Spleen (tissue), 13 donors: ENCODE measurements at places on chromosomes 16 and 17. TPM values are rescaled to one million over a fixed set of nuclear protein-coding genes. Genes with fewer than 3 reads are reported as not detected.

- H3K4me3 ChIP-seq = no peak overlapping the region
- H3K27ac ChIP-seq = peak overlapping the region; percentile 88
- no peaks in the 10 kb centered on the region for H3K27me3 ChIP-seq
- H3K4me1 ChIP-seq = peaks cover 30% of the 10 kb centered on the region
These were observed 29.2 kb upstream of the SNN start for GRCh38 chr16:11639008-11639562.

CCDC144A gene
- total RNA-seq = 6.8 TPM

SRP68 gene
- total RNA-seq = 39.4 TPM

- H3K36me3 ChIP-seq = no peaks in the 10 kb centered on the region
- no peak overlapping the region for H3K27ac ChIP-seq
- H3K4me1 ChIP-seq = no peaks in the 10 kb centered on the region
These were observed 21.9 kb downstream of the GPR142 start for GRCh38 chr17:74389084-74389753.

GRCh38 chr17:28738680-28739384 lies 5.0 kb upstream of the TRAF4 start:
- no peaks in the 10 kb centered on the region for H3K36me3 ChIP-seq
- peaks cover 81% of the 10 kb centered on the region for H3K4me1 ChIP-seq
- H3K4me3 ChIP-seq = no peak overlapping the region
- no peaks in the 10 kb centered on the region for H3K27me3 ChIP-seq
- DNase-seq = peak; percentile 83

AXIN2 gene
- total RNA-seq = 15.9 TPM

DNA sequence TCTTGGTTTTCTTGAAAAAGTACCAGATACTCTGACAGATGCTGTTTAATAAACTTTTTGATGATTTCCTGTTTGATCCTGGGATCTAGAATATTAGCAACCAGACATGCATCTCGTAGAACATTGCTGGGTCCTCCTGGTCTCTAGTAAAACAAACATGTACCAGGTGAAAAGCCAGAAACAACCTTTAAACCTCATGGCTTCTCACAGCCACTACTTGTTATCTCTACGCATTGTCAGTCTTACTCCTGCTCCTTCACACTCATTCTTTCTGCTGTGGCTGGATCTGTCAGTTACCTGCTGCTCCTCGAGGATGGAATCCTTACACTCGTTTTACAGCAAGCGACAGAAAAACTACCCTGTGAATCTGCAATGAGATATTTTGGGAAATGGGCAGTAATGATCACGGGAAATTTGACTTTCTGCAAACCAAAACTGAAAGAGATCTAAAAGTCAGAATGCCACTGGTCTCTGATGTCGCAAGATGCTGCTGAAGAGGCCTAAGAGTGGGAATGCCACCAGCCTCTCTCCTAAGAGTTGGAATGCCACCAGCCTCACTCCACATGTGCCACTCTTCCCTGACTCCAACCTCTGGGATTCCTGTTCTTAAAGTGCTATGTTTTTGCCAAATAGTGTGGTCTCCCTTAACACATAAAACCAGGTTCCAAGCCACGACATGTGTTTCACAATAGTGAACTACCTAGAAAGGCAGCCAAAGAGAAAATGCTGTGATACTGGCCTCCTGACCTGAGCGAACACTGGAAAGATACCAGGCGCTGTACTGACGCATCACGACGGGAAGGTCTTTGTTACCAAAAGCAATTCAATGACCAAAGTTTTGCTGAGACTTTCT lies 86.3 kb downstream of the VPS53 start:
- no peak for DNase-seq
- H3K36me3 ChIP-seq = peaks cover 62% of the 10 kb centered on the region
- H3K4me1 ChIP-seq = no peaks in the 10 kb centered on the region
- H3K4me3 ChIP-seq = no peak overlapping the region

ZG16B gene
- 2.5 TPM for total RNA-seq

DNA sequence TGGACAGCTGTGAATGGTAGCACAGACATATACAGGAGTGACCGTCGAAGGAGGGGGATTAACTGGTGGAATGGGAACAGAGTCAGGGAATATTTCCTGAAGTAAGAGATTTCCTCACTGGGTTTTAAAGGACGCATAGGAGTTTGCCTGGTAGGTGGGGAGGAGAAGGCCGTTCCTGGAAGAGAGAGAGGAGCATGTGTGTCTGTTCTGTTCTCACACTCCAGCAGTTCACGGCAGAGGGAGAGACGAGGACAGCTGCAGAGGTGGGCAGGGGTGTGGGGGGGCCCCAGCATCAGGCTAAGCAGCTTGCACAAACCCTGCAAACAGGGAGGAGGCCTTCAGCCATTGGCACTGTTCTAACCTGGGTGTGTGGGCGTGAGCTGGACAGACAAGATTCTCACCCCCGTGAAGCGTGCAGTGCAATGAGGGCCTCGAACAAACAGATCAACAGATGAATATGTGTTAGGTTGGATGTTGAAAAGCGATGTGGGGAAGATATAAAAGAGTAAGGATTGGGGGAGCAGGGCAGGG lies 85.3 kb upstream of the GSE1 start:
- peaks cover 14% of the 10 kb centered on the region for H3K27me3 ChIP-seq
- no peak overlapping the region for H3K4me3 ChIP-seq
- H3K4me1 ChIP-seq = no peaks in the 10 kb centered on the region
- no peaks in the 10 kb centered on the region for H3K36me3 ChIP-seq
- no peak for DNase-seq
- H3K27ac ChIP-seq = no peak overlapping the region

- no peaks in the 10 kb centered on the region for H3K36me3 ChIP-seq
- no peak for DNase-seq
- H3K27ac ChIP-seq = no peak overlapping the region
- H3K27me3 ChIP-seq = no peaks in the 10 kb centered on the region
- peaks cover 16% of the 10 kb centered on the region for H3K4me1 ChIP-seq
These were observed 45.3 kb downstream of the COX4I1 start for GRCh38 chr16:85844786-85845185.

ARHGAP44 gene
- 2.6 TPM for total RNA-seq

IL34 gene
- 89.2 TPM for total RNA-seq

- DNase-seq = peak; percentile 50
- H3K27ac ChIP-seq = no peak overlapping the region
- H3K4me1 ChIP-seq = no peaks in the 10 kb centered on the region
- H3K4me3 ChIP-seq = no peak overlapping the region
- H3K27me3 ChIP-seq = peaks cover 41% of the 10 kb centered on the region
- no peaks in the 10 kb centered on the region for H3K36me3 ChIP-seq
These were observed 9.6 kb downstream of the DLX3 start for GRCh38 chr17:49985310-49985990.

PRKCA gene
- 52.7 TPM for total RNA-seq

DNA sequence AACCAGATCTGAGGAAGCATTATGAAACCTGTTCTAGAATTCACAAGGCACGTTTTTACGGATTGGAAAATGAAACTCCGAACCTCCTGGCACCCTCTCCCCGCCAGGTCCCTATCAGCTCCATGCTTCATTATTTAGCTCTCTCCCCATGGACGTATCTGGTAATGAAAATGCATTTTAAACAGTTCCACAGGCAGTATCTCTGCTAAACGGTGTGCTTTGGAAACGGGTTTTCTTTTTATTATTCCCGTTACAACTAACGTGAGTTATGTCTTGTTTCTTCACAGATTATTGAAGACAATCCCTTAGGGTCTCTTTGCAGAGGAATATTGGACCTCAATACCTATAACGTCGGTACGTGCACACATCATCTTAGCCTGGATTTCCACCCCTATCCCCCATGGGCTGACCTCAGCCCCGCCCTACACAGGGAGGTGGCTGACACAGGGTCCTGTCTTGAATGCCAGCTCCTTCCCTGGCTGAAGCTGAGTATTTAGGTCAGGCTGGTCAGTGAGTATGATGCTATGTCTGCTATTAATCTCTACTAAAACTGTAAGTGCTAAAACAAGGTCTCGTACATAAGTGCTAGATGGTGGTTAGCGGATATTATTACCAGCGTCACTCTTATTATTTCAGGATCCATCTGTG lies 82.9 kb downstream of the SDR42E1 start:
- H3K36me3 ChIP-seq = peaks cover 99% of the 10 kb centered on the region

ZNF286A gene
- 19.0 TPM for total RNA-seq

ZNF174 gene
- 15.7 TPM for total RNA-seq

SLFN13 gene
- 32.2 TPM for total RNA-seq

- no peak overlapping the region for H3K27ac ChIP-seq
- H3K36me3 ChIP-seq = peaks cover 70% of the 10 kb centered on the region
- no peaks in the 10 kb centered on the region for H3K4me1 ChIP-seq
- no peaks in the 10 kb centered on the region for H3K27me3 ChIP-seq
These were observed 80.1 kb downstream of the CLEC16A start for GRCh38 chr16:11024333-11025053.

GDPD1 gene
- total RNA-seq = 2.8 TPM

DNA sequence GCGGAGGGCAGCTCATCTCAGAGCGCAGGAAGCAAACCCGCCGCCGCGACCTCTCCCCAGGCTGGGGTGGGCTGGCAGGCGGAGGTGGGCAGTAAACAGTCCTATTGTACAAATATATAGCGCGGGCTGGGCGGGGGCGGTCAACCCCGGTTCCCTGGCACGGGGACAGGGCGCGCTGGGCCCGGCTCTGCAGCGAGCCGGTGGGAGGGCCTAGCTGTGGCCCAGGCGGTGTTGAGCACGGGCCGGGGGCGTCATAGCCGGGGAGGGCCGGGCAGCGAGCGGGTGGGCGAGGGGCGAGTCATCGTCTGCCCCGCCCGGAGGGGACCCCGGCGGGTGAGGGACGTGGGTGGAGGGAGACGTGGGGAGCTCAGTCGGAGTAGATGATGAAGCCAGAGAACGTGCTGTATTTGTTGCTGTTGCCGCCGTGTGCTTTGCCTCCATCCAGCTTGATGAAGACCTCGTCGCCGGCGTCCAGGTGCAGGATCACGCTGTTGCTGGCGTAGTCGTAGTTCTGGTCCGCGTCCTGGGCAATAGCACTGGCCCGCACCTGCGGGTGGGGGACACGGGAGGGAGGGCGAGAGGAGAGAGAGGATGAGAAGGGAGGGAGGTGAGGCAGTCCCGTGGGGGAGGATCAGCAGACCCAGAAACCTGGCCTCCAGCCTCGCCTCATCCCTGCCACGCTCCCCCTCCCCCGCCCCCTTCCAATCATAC lies 8.1 kb downstream of the C1QL1 start:
- H3K4me1 ChIP-seq = peaks cover 14% of the 10 kb centered on the region
- H3K4me3 ChIP-seq = no peak overlapping the region
- H3K36me3 ChIP-seq = no peaks in the 10 kb centered on the region
- no peak overlapping the region for H3K27ac ChIP-seq
- no peaks in the 10 kb centered on the region for H3K27me3 ChIP-seq

OTOP2 gene
- not detected for total RNA-seq

- DNase-seq = no peak
- no peaks in the 10 kb centered on the region for H3K36me3 ChIP-seq
- no peak overlapping the region for H3K4me3 ChIP-seq
- H3K27ac ChIP-seq = no peak overlapping the region
- peaks cover 8% of the 10 kb centered on the region for H3K4me1 ChIP-seq
These were observed 5.4 kb downstream of the TNP2 start for GRCh38 chr16:11263737-11264136.

DNA sequence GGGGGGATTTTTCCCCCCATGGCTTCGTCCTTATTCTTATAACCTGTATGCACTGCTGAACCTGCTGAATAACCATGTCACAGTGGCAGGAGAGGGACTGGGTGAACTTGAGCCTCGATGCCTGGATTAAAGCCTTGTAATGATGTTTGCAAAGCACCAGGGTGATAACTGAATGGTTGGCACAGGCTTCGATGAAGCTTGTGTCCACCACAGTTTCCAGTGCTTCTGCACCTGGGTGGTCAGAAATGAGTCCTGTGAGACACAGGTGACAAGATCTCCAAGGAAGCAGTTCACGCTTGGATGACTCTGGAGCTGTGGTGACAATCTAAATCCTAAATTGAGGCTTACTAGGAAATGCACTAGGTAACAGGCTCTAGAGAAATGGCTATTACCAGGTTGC lies 729.3 kb downstream of the MAF start:
- no peak overlapping the region for H3K27ac ChIP-seq
- H3K36me3 ChIP-seq = no peaks in the 10 kb centered on the region
- no peaks in the 10 kb centered on the region for H3K27me3 ChIP-seq
- H3K4me3 ChIP-seq = no peak overlapping the region

GRCh38 chr16:4801051-4801961 lies 1.1 kb downstream of the ROGDI start:
- H3K36me3 ChIP-seq = peaks cover 29% of the 10 kb centered on the region
- peak overlapping the region; percentile 89 for H3K27ac ChIP-seq
- peak; percentile 81 for DNase-seq
- peak overlapping the region; percentile 86 for H3K4me3 ChIP-seq
- H3K27me3 ChIP-seq = no peaks in the 10 kb centered on the region

FBXO39 gene
- not detected for total RNA-seq

DNA sequence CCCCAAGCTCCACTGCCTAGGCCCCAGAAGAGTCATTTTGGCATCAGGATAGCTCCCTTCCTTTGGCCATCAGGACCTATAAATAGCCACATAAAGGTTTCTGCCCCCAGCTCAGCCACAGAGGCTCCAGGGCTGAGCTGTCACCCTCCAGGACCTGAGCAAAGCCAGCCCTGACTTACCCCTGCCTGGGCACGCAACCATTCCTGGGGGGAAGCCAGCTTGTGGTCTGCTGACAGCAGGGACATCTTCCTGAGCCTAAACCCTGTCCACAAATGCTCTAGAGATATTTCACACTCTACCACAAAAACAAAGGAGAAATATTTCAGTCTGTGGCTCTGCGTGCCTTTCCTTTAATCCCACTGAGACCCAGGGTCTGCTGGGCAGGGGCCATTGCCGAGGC lies 123.7 kb upstream of the CCL2 start:
- H3K27me3 ChIP-seq = no peaks in the 10 kb centered on the region
- no peaks in the 10 kb centered on the region for H3K36me3 ChIP-seq
- no peak overlapping the region for H3K27ac ChIP-seq
- no peak overlapping the region for H3K4me3 ChIP-seq
- no peak for DNase-seq

SAP30BP gene
- total RNA-seq = 110 TPM

GRCh38 chr17:57995076-57995956 lies 7.3 kb upstream of the VEZF1 start:
- peaks cover 71% of the 10 kb centered on the region for H3K4me1 ChIP-seq
- H3K27ac ChIP-seq = peak overlapping the region; percentile 32
- H3K27me3 ChIP-seq = no peaks in the 10 kb centered on the region
- peaks cover 3% of the 10 kb centered on the region for H3K36me3 ChIP-seq

FOXN1 gene
- total RNA-seq = not detected

PTGES3L gene
- total RNA-seq = 1.4 TPM
